ENCODE measurements at places on chromosomes 3 and 15.

- no peak for DNase-seq
Measured at GRCh38 chr15:93477721-93478120, 388.7 kb upstream of the RGMA start.

DNA sequence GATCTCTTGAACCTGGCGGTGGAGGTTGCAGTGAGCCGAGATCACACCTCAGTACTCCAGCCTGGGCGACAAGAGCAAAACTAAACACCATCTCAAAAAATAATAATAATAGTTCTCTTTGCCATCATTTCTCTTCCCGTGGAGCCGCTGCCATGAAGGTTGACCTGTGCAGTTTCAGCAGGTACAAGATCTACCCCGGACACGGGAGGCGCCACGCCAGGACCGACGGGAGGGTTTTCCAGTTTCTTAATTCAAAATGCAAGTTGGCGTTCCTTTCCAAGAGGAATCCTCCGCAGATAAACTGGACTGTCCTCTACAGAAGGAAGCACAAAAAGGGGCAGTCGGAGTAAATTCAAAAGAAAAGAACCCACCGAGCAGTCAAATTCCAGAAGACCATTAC, 11.3 kb upstream of the PPP1R2 start:
- no peak for DNase-seq

- DNase-seq: no peak
Measured at GRCh38 chr3:44649709-44650108, 1.2 kb downstream of the ZNF35 start.

DNA sequence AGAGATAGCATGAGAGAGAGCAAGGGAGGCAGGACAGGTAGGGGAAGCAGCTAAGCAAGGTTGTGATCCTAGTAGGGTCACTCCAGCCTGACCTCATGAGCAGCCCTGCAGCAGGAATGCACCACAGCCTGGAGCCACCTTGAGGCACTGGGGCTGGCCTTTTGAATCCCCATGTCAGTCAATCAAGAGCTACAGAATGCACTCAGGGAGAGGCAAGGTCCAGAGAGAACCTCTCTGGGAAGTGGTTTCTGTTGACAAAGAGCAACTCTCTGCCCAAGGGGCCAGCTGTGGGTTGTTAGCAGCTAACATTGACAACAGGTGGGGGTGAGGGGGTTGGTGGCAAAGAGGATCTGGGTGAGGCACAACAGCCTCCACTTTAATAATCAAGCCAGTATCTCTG, 54.6 kb downstream of the TRANK1 start:
- no peak for DNase-seq

- no peak for DNase-seq
Measured at GRCh38 chr15:73388256-73388781, 19.6 kb upstream of the HCN4 start.

- no peak for DNase-seq
Measured at GRCh38 chr3:160169139-160169976, 55.9 kb upstream of the C3orf80 start.

- DNase-seq: no peak
Measured at GRCh38 chr15:87755226-87755625, 501.3 kb downstream of the NTRK3 start.

DNA sequence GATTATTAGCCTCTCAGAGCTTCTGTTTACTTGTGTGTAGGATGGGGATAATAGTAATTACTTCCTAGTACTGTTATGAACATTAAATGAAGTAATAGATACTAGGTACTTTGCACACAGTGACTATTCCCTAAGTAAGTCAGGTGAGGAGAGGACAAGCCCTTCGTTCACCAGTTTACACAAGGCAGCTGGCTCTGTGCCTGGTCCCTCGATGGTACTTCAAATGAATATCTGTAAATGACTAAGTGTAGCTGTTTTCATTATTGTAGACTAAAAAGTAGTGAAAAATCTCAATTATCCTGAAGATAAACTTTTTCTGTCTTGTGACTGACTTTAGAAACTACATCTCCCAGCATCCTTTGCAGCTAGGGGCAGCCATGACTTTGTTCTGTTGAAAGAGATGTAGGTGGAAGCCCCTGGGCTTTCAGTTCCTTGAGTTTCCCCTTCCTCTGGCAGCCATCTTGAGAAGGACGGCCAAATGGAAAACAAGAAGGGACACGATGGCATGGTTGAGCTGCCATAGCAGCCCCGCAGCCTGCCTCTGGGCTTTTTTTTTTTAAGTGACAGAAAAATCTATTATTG, 11.7 kb upstream of the WNT7A start:
- DNase-seq: no peak

- no peak for DNase-seq
Measured at GRCh38 chr3:31196881-31197364, 302.5 kb upstream of the GADL1 start.

- DNase-seq: no peak
Measured at GRCh38 chr15:65917407-65917756, 48.1 kb downstream of the RAB11A start.

DNA sequence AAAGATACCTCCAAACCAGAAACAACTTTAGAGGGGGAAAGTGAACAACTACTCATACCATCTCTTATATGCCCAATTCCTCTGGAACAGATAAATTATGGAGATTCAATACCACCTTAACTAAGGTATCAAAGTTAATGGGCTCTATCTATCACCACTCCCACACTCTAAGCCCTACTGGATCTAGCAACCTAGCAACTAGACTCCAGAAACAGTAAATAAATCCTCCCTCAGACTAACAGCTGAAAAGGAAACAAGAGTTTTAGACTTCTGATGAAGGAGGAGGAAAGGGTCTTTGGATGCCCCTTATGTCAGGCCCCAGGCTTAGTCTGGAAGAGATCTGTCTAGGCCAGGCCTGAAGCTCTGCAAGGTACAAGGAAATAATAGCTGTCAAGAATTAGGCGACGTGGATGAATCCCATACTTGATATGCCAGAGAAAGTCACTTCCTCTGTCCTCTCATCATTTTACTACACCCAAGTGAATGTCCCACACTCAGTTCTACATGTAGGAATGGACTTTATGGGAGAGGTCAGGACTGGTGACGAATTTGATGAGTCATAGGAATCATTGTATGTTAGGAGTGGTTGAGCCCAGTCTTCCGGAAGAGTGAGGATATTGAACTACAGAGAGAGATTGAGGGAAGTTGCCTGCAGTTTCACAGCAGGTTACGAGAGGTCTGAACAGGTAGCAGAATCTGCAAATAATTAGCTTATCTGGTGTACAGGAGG, 113.8 kb downstream of the AKAP13 start:
- DNase-seq: no peak

DNA sequence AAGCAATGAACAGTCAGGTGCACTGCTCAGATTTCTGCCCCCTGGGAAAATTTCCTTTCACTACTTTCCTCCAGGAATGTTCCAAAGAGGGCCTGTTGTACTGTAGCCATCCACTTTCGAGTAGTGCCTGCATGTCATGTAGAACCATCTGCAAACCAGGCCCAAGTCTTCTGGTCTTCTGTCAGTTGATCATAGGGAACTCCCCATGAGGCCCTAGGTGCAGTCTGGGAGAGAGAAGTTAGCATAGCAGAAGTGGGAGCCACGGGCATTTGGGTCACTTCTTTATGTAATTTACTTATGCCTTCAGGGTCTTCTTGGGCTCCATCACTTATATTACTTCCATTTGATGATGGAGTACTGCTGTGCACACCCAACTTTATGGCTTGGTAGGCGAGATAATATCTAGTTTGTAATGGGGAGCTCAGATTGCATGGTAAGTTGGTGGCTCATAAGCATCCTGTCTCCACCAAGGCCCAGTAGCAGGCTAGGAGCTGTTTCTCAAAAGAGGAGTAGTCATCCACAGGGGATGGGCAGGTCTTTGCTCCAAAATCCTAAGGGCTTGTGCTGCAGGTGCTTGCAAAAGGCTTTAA, 151.4 kb downstream of the NFKBIZ start:
- no peak for DNase-seq

- DNase-seq: no peak
Measured at GRCh38 chr3:106193876-106194275, 325.1 kb upstream of the CBLB start.

- no peak for DNase-seq
Measured at GRCh38 chr15:75641603-75642002, 1.6 kb upstream of the IMP3 start.
